Foreskin keratinocyte (primary cell): ENCODE measurements at places on chromosomes 5 and 9. TPM values are rescaled to one million over a fixed set of nuclear protein-coding genes. Genes with fewer than 3 reads are reported as not detected.

GRCh38 chr9:76198336-76198735, 195.9 kb downstream of the RFK start:
- DNase-seq: no peak

GRCh38 chr9:135971892-135972291, 10.7 kb upstream of the UBAC1 start:
- peak; percentile 33 for DNase-seq

- DNase-seq: no peak
These were observed 72.0 kb upstream of the GABRA1 start for GRCh38 chr5:161775891-161776290.

Gene SPINK1
- not detected in 2 replicates for total RNA-seq

Gene TAS2R1
- not detected in 2 replicates for total RNA-seq

Gene ANXA6
- 50.6 and 73.9 TPM in 2 replicates for total RNA-seq
